NCI-H226 (cell line): ENCODE measurements at places on chromosomes 4 and X.
A peak's percentile ranks its signal among the peaks of the same experiment; 100 is the strongest.

DNA sequence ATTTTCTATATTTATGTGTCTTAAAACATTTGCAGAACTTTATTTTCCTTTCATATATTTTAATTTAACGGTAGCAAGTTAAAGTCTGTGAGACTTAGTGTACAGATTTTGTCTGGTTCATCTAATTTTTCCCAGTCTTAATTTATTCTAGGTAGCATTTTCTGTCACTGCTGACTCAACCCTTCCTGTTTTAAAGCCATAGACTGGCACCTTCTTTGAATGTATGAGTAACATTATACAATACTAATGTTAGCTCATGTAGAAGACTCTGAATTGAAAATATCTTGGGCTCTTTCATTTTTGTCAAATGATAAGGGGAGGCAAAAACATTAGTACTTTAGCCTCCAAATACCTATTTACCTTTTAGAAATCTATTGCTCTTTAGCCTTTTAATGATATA is 43.6 kb downstream of the BLTP1 start:
- DNase-seq, result no peak

GRCh38 chr4:2850966-2851798 is 7.5 kb downstream of the ADD1 start:
- no peak for DNase-seq

DNA sequence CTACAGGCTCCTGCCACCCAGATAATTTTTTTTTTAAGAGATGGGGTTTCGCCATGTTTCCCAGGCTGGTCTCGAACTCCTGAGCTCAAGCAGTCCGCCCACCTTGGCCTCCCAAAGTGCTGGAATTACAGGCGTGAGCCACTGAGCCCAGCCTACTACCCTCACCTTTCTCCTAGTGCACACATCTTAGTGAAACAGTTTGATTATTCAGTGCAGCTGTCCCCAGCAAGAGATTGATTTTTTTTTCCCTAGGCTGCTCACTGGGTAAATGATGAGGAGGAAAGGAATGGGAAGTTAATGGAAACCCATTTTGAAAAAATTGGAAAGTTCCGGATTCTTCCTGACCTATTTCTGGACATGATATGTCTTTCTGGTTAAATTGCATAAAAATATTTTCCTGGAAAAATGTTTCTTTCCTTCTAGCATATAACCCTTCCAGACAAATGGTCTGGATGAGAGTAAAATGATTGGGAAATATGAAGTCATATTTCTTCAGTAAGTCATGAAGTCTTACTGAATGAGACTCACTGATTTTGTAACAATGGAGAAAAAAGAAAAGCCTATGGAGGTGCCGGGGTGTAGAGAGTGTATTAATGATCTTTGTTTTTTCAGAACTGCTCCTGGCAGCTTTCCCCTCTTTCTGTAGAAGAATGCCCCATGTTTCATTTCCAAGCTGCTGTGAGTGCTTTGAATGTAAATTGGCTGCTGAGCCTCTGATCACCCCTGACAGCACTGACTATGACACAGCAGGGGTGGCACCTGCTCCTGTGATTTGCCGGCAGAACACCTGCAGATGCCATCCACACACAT is 19.5 kb upstream of the ZNF41 start:
- peak; percentile 20 for DNase-seq

- no peak for DNase-seq
Measured at GRCh38 chr4:179465131-179465797, 2023.0 kb upstream of the AGA start.

- peak; percentile 14 for DNase-seq
Measured at GRCh38 chrX:9153300-9153699, 119.4 kb upstream of the FAM9B start.
